ENCODE measurements at places on chromosomes 12 and 14. TPM values are rescaled to one million over a fixed set of nuclear protein-coding genes. Genes with fewer than 3 reads are reported as not detected.

GPR84 gene
- total RNA-seq = not detected

KLRB1 gene
- not detected for total RNA-seq

GZMH gene
- total RNA-seq = not detected

GYS2 gene
- total RNA-seq = not detected

PRB2 gene
- not detected for total RNA-seq

EML1 gene
- 40.4 TPM for total RNA-seq

- H3K4me1 ChIP-seq = peaks cover 31% of the 10 kb centered on the region
- no peak for DNase-seq
- H3K4me3 ChIP-seq = no peak overlapping the region
These were observed 3.5 kb upstream of the ANKRD52 start for GRCh38 chr12:56261503-56262232.

- no peaks in the 10 kb centered on the region for H3K4me1 ChIP-seq
- no peak overlapping the region for H3K4me3 ChIP-seq
- H3K36me3 ChIP-seq = no peaks in the 10 kb centered on the region
- DNase-seq = no peak
- no peak overlapping the region for H3K27ac ChIP-seq
These were observed 274.9 kb upstream of the SRRM4 start for GRCh38 chr12:118706437-118706836.

DNA sequence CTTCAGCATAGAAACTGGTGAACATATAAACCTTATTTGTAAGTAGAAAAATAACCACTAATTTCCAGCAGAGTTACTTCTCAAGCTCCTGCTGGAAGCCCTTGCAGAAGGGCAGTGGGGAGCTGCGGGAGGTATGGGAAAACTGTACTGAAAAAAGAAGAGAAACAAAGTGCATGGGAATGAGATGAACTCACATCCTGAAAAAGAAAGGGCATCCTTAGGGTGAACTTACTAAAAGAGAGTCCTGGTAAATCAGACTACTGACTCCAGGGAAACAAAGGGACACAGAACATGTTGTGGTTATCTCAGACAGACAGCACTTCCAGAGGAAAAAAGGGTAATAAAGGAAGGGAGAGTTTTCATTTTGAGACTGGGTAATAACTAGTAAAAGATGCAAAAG is 515.1 kb downstream of the RPL10L start:
- DNase-seq = no peak
- H3K4me1 ChIP-seq = no peaks in the 10 kb centered on the region
- H3K27ac ChIP-seq = no peak overlapping the region
- H3K36me3 ChIP-seq = no peaks in the 10 kb centered on the region
- no peaks in the 10 kb centered on the region for H3K27me3 ChIP-seq

DNA sequence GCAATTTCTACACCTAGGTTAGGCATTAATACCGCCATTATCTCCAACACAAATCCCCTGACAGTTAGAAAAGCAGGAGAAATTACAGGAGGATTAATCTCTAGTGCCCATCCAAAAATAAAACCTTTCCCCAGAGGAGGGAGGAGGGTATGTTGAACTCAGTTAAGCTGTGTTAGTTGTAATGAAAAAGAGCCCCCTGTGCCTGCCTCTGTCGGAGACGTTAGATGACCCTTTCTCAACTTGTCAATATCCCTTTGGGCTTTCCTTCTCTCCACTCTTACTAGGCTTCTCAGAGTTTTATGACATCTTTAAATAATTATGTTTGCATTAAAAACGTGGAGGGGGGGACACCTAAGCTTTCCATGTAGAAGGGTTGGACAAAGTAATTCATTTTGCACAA is 278.2 kb downstream of the PDZRN4 start:
- H3K27me3 ChIP-seq = no peaks in the 10 kb centered on the region
- H3K4me1 ChIP-seq = no peaks in the 10 kb centered on the region
- H3K27ac ChIP-seq = no peak overlapping the region
- H3K4me3 ChIP-seq = no peak overlapping the region

GRCh38 chr14:21467616-21468015 is 9.1 kb downstream of the RAB2B start:
- H3K4me3 ChIP-seq = no peak overlapping the region
- H3K4me1 ChIP-seq = no peaks in the 10 kb centered on the region
- DNase-seq = no peak
- H3K27ac ChIP-seq = no peak overlapping the region

GRCh38 chr12:50344245-50344644 is 52.2 kb downstream of the FAM186A start:
- no peak for DNase-seq
- H3K36me3 ChIP-seq = no peaks in the 10 kb centered on the region
- no peak overlapping the region for H3K4me3 ChIP-seq

GRCh38 chr12:110165540-110166159 is 41.5 kb downstream of the IFT81 start:
- no peak overlapping the region for H3K4me3 ChIP-seq
- no peak overlapping the region for H3K27ac ChIP-seq

GRCh38 chr12:102950107-102950949 is 7.1 kb upstream of the ASCL1 start:
- peaks cover 43% of the 10 kb centered on the region for H3K27me3 ChIP-seq
- DNase-seq = no peak
- H3K4me3 ChIP-seq = no peak overlapping the region

DNA sequence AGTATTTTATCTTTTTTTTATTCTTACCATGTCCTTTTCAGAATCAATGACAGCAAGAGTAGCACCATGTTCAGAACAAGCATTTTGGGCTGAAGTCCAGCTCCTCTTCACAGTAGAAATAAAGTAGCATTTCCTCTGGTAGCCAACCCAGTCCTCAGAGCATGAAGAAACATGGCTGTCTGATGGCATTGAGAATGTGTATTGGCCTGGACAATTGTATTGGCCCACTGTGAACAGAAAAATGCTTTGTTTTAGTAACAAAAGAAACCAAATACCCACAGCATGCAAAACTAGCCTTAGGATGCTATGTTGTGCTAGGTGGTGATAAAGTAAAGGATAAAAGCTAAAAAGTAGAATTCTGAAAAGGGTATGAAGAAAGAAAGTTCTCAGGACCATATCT is 5.7 kb downstream of the CD69 start:
- no peaks in the 10 kb centered on the region for H3K27me3 ChIP-seq
- DNase-seq = no peak
- no peak overlapping the region for H3K27ac ChIP-seq
- H3K4me1 ChIP-seq = peaks cover 6% of the 10 kb centered on the region
- H3K4me3 ChIP-seq = no peak overlapping the region

DNA sequence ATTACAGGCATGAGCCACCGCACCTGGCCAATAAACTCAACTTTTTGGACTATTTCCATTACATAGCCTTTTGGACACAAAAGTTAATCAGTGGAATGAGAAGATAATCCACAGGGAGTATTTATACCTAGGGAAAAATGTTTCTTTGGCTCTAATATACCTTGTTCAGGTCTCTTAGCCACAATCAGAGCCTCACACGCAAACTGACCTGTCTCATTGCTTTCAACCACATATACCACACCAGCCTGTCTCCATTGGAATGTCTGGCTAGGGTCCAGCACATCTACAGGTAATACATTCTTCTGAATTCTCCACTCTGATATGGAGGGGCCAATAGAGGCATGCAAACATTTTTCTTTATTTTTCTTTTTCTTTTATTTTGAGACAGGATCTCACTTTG is 3.8 kb upstream of the RBMS2 start:
- H3K4me1 ChIP-seq = peaks cover 4% of the 10 kb centered on the region
- H3K27me3 ChIP-seq = no peaks in the 10 kb centered on the region
- H3K27ac ChIP-seq = no peak overlapping the region
- H3K4me3 ChIP-seq = no peak overlapping the region

GRCh38 chr14:90460136-90460535 is 63.3 kb downstream of the CALM1 start:
- no peak overlapping the region for H3K27ac ChIP-seq
- no peaks in the 10 kb centered on the region for H3K27me3 ChIP-seq
- no peak for DNase-seq
- no peaks in the 10 kb centered on the region for H3K4me1 ChIP-seq
- H3K36me3 ChIP-seq = no peaks in the 10 kb centered on the region
